Fibroblast of villous mesenchyme (primary cell): ENCODE measurements at places on chromosomes 2 and 18.
A peak's percentile ranks its signal among the peaks of the same experiment; 100 is the strongest.

- DNase-seq: no peak
Observed at GRCh38 chr2:63099032-63099431, 48.4 kb downstream of the OTX1 start.

DNA sequence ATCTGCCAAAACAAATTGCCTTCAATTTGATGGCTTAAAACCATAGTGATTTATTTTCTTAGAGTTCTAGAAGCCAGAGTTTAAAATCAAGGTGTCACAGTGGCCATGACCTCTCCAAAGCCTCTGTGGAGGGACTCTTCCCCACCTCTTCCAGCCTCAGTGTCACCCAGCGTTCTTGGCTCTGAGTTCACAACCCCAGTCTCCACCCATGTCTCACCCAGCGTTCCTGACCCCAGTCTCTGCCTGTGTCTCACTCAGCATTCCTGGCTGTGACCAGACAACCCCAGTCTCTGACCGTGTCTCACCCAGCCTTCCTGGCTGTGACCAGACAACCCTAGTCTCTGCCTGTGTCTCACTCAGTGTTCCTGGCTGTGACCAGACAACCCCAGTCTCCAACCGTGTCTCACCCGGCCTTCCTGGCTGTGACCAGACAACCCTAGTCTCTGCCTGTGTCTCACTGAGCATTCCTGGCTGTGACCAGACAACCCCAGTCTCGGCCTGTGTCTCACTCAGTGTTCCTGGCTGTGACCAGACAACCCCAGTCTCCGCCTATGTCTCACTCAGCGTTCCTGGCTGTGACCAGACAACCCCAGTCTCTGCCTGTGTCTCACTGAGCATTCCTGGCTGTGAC is 299.3 kb downstream of the GALR1 start:
- DNase-seq: no peak

DNA sequence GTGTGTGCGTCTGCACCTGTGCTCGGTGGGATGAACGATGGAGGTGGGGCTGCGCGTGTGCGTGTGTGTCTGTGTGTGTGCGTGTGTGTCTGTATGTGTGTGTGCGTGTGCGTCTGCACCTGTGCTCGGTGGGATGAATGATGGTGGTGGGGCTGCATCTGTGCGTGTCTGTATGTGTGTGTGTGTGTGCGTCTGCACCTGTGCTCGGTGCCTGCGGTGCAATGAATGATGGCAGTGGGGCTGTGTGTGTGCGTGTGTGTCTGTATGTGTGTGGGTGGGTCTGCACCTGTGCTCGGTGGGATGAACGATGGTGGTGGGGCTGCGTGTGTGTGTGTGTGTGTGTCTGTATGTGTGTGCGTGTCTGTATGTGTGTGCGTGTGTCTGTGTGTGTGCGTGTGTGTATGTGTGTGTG is 48.5 kb upstream of the CTDP1 start:
- DNase-seq: no peak

- DNase-seq: no peak
Observed at GRCh38 chr2:14881651-14882327, 249.3 kb downstream of the LRATD1 start.

GRCh38 chr18:55489034-55489986 is 98.7 kb downstream of the TCF4 start:
- no peak for DNase-seq

- peak; percentile 81 for DNase-seq
Observed at GRCh38 chr2:37870829-37871228, 54.3 kb upstream of the RMDN2 start.

- no peak for DNase-seq
Observed at GRCh38 chr2:147311058-147311430, 533.8 kb upstream of the ACVR2A start.

GRCh38 chr2:27832396-27832795 is 57.8 kb downstream of the RBKS start:
- DNase-seq: peak; percentile 37

GRCh38 chr2:42198466-42198865 is 29.3 kb downstream of the EML4 start:
- DNase-seq: no peak

DNA sequence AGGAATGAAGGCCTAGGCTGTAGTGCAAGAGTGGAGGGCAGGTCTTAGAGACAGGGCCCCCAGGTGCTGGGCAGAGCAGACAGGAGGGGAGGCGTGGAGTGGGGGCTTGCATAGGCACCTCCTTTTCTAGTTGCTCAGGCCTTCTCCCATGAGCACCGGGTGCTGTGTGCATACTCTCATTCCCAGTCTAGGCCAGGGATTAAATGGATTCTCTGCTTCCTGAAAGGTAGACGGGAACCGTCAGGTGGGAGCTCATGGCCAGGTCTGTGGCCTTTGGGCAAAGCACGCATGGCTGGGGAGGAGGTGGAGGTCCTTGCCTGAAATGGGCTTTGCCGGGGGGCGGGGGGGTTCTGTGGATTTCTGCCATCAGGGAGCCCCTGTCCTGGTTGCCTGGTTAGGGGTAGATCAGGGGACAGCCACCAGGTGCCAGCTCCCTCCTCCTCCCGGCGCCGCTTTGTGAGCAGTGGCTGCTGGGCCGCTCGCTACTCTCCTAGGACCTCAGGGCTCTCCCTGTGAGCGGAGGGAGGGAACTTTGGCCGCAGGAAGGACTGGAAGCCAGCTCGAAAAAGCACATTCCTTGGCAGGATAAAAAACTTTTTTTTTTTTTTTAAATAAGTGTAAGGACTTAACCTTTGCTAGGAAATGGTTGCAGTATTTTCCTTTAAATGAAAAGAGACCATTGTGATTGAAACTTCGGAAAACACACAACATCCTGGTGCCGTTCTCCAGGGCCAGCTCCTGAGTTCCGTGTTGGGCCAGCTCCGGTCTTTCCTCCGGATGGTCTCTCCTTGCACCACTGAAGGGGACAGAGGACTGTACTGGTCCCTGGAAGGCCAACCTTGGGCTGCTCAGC is 82.8 kb upstream of the HAAO start:
- DNase-seq: no peak

DNA sequence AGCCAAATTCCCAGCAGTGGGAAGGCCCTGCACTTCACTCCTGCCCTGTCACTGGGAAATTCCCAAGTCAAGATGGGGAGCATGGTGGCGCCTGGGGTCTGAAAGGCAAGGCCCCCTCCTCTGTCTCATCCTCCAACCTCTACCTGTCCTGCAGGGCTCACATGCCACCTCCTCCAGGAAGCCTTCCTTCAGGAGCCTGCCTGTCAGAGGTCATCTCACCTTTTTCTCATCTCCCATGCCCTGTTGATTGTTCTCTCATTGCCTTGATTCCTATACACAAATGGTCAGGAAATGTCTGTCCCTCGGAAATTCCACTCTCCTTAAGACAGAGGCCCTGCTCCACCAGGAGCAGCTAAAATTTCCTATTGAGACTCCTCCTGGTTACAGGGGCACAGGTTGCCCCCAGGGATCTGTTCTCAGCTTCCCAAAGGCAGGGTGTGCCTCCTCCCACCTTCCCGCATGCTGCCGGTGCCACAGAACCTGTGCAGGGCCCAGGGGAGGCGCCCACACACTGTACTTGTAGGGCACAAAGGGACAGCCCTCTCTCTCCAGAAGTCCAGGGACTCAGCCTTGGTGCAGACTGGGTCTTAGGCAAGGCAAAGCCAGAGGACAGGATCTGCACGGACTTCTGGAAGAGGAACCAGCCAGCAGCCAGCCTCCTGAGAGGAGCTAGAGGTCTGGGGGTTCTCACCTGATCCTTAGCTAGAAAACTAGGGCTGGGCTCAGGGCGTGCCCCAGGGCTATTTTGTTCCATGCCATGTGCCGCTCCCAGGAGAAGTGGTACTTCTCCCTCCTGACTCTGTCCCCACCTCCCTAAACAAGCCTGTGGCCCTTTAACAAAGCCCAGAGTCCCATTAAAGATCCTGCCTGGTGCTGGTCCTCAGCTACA is 12.9 kb downstream of the HES6 start:
- no peak for DNase-seq

GRCh38 chr2:137980459-137980858 is 16.2 kb downstream of the HNMT start:
- DNase-seq: peak; percentile 28

DNA sequence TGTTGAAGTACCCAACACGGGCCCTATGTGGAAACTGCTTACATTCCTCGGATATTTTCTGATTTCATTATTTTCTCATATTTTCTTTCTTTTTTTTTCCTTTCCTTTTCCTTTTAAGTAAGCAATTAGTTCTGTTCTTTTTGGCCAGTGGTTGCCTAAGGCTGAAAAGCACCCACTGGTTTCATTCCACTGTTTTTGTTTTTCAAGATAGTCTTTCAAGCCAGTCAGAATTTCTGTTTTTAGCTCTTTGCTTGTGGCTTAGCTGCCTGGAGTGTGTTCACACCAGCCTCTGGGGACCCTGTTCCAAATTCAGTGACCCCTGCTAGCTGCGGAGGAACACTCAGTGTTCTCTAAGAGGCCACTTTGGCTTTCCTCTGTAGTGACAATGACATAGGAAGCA is 73.6 kb downstream of the NRP2 start:
- peak; percentile 65 for DNase-seq

DNA sequence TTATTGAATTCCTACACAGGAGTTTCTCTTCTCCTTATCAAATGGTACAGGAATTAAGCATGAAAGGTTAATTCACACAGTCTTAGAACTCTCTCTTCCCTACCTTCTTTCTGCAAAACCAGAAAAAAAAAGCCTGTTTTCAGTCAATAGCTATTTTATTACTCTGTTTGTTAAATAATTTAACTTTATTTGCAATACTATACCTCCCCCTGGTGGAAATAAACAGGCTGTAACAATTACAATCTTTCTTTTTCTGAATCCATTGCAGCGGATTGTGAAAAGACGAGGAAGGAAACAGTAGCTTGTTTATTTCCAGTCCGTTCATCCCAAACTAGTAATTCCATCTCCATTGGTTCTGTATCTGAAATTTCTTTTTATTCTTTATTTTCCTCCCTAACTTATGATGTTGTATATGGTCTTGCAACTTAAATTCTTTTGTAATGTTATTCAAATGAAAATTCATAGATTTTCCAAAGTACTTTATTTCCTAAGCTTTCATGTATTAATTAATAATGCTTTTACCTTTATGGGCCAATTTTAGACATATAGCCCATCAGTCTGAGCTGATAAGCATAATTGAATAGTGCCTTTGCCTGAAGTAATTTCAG is 165.2 kb downstream of the SH3BP4 start:
- peak; percentile 65 for DNase-seq

DNA sequence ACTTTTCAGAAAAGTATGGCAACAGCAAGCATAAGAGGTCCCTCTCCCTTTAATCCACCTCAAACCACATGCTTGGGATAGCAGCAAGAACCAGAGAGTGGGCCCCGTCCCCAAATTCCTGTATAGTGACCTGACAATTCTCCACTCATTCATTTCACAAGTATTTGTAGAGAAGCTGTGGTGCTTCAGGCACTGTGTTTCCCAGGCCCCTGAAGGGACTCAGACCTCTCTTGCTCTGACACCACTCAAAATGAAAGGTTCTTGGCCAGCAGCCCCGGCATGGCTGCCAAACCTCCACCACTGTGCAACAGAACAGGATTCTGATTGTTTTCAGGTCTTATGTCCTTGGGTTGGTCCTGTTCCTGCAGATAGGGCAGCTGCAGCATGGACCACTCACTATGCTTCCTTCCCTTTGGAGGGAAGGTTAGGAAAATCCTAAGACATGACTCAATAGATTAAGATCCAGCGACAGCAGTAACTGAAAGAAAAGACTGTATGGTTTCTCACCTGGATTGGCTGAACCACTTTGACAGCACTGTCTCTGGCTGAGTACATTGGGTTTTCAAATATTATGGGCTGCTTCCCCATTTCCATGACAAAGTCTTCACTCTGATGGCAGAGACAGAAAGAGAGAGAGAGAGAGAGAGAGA is 67.6 kb downstream of the DHRS9 start:
- no peak for DNase-seq

DNA sequence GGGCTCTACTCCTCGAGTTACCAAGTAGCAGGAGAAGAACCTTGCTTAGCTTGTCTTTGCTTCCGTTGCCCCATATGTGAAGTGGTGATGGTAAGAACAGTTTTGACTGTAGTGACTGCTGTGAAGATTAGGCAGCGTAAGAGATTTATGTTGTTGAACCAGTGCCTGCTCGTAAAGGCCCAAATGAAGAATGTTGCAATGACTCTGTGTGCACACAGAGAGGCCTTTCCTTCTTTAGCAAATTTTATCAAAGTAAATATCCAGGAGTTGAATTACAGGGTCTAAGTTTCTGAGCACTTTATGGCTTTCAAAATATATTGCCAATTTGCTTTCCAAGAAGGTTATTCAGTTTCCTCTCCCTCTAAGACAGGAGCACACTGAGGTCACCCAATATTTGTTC is 14.5 kb downstream of the NTSR2 start:
- peak; percentile 83 for DNase-seq

GRCh38 chr2:218434456-218434855 is 15.5 kb downstream of the VIL1 start:
- no peak for DNase-seq

DNA sequence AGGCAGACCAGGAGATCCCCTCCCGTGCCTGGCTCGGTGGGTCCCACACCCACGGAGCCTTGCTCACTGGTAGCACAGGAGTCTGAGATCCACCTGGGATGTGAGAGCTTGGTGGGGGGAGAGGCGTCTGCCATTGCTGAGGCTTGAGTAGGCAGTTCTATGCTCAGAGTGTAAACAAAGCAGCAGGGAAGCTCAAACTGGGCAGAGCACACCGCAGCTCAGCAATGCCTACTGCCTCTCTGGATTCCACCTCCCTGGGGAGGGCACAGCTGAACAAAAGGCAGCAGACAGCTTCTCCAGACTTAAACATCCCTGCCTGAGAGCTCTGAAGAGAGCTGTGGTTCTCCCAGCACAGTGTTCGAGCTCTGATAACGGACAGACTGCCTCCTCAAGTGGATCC is 85.1 kb downstream of the UGP2 start:
- DNase-seq: no peak

DNA sequence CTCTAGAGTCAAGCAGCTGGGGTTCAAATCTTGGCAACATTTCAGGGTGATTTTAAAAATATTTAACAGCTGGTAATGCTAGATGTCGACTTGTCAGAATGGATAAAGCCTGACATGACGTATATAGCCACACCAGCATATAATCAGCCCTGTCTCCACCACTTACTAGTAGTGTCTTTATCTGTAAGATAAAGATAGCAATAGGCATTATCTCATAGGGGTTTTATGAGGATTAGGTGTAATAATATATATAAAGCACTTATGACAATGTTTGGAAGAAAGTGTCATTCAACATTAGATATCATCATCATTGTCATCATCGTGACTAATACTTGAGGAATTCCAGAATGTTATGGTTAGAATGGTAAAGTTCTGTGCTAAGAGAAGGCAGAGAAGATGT is 369.0 kb upstream of the CWC22 start:
- peak; percentile 57 for DNase-seq

DNA sequence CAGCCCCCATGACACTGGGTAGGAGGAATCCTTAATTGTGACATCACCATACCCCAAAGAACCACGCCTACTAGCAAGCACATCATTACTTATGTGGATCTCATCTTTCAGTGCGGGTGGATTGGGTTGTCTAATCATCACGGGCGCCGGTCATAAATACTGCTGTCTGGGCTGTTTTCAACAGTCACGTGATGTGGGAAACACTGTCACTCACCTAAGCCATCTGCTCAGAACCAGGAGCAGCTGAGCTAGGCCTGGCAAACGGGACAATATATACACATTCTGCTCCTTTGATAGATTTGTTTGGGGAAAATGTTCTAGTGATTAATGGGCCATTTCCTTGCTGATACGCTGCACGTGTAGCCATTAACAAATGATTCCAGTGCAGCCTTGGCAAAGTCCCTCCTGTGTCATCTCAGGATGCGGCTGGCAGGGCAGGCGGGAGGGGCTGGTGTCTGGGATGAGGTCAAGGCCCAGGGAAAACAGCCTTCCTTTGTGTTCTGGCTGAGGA is 145.9 kb upstream of the COPS8 start:
- no peak for DNase-seq

- DNase-seq: peak; percentile 92
Observed at GRCh38 chr2:46062637-46063412, 234.4 kb upstream of the EPAS1 start.

- DNase-seq: no peak
Observed at GRCh38 chr2:129165006-129165405, 814.5 kb upstream of the RAB6C start.
